GM13976 (cell line): ENCODE measurements at places on chromosomes 1 and 21.

DNA sequence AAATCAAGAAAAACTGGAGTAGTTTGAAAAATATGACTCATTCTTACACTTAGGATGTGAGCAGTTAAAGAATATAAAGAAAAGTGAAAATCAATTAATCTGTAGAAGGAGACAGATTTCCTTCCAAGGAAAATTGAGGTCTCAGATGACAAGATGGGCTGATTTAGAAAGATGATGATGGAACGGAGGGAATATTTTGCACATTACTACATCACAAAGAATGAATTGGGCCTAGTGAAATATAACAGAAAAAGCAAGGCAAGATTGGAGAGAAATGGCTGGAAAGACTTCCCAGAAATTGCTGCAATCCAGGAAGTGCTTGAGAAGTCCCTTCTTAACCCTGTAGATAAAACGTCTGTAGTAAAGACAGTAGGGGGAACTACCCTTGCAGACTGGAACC lies 169.1 kb upstream of the SYT6 start:
- DNase-seq: no peak

DNA sequence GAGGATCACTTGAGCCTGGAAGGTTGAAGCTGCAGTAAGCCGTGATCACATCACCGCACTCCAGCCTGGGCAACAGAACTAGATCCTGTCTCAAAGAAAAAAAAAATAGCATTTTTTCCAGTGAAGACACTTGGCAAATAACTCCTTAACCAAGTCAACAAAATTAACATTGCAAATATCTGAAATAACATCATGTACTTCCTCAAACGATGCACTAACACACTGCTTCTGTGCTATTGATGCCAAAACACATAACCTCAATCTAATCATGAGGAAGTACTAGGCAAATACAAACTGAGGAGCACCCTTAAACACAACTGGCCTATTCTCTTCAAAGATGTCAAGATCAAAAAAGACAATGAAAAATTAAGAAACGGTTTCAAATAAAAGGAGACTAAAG lies 32.3 kb downstream of the PABPC4 start:
- DNase-seq: no peak

DNA sequence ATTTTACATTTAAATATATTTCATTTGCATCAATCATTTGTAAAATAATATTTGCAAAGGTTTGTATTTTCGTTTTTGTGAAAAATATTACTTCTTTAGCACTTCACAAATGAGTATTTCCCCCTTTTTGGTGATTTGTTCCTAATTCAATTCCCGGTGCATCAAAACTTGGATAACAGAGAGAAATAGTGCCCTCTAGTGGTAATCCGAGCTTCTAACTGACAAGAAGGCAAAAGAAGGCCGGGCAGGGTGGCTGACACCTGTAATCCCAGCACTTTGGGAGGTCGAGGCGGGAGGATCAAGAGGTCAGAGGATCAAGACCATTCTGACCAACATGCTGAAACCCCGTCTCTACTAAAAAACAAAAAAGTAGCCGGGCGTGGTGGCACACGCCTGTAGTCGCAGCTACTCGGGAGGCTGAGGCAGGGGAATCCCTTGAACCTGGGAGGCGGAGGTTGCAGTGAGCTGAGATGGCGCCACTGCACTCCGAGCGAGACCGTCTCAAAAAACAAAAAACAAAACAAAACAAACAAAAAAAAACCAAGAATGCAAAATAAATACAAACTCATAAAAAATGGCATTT lies 137.7 kb downstream of the COL11A1 start:
- peak; percentile 41 for DNase-seq

GRCh38 chr1:17673329-17674072 lies 81.6 kb upstream of the ACTL8 start:
- DNase-seq: no peak

DNA sequence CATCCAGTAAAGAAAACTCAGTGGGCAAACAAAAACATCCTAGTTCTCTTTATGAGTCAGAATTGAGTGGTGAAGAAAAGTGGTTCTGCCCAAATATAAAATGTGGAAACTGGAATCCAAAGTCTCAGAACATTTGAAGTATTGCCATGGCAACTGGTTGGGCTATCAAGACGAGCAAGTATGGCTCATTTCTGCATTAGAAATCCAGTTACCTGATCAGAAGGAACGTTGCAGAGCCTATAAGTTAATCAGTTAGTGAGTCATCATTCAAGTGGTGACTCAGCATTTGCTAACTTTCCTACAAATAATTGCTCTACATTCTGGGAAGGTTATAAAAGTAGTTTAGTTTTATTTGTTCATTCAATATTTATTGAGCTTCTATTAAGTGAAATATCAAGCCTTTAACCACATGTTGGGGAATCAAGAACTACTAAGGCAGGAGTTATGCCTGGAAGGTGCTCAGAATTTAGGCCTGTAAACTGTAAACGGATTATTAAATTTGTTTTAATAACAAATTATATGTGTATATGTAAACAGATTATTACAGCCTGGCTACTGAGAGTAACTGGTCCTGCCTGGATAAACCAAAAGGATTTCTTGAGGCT lies 104.3 kb downstream of the PAPPA2 start:
- no peak for DNase-seq

- DNase-seq: no peak
Observed at GRCh38 chr1:32954168-32954567, 10.4 kb downstream of the RNF19B start.

- no peak for DNase-seq
Observed at GRCh38 chr21:15241997-15242736, 177.4 kb upstream of the NRIP1 start.

- DNase-seq: peak; percentile 69
Observed at GRCh38 chr1:2311184-2312032, 79.9 kb downstream of the MORN1 start.

GRCh38 chr1:55337801-55338447 lies 122.8 kb upstream of the USP24 start:
- DNase-seq: peak; percentile 71

- DNase-seq: no peak
Observed at GRCh38 chr21:27759091-27759659, 792.3 kb upstream of the ADAMTS5 start.

- no peak for DNase-seq
Observed at GRCh38 chr1:70583522-70583921, 172.5 kb downstream of the CTH start.

DNA sequence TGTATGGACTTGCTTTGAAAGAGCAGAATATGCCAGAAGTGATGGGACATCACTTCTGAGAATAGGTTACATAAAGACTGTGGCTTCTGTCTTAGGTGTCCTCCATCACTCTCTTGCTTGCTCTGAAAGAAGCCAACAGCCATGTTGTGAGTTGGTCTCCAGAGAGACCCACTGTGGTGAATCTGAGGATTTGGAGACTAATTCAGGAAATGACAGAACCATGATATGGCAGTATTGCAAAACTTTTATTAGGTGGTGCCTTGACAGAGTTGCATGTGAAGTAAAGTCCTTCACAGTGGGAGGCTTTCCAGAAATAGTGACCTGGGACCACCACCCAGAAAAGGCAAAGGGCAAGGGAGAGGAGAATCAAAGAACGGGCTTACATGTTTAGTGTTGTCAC lies 628.6 kb downstream of the KCNT2 start:
- no peak for DNase-seq

DNA sequence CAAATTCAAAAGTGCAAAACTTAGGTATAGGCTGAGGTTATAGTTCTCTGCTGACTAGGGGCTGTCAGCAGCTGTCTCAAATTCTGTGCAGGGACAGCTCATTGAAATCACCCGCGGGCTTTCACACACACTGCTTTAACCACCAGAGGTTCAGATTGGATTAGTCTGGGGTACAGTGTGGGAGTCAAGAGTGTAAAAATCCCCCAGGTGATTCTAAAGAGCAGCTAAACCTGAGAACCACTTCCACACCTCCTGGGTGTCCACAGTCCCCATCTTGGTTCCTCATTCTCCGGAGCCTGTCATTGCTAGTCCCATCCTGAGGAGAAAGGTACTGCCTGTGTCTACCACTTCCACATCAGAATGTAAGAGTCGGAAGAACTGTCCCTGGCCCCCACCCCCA lies 9.9 kb upstream of the TDRD10 start:
- no peak for DNase-seq

DNA sequence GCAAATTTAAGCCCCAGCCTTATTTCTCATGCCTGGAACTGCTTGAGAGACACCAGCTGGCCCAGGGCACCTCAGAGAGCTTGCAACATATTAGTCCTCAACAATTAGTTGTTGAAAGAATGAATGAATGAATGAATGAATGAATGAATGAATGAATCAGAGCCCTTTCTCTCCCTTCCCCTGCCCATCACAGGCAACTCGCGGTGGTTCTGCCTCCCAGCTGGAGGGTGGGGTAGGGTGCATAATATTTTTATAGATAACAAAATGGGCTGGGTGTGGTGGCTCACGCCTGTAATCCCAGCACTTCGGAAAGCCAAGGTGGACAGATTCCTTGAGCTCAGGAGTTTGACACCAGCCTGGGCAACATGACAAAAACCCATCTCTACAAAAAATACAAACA lies 110.1 kb downstream of the CCDC185 start:
- DNase-seq: no peak

DNA sequence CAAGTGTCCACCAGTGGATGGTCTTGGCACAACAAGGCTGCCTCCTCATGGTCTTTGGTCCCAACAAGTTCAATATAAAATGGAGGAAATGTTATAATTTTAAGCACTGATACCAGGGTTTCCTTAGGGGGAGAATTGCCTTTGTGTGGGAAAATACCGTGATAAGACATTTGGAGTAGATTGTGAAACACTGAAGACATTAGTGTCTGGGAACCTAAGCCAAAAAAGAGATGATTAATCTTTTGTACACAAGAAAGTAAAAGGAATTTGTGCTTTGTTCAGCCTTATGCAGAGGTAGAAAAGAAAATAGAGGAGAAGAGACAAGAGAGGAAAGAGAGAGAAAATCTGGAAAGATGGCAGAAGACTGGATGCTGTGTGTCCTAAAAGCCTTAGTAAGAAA lies 36.1 kb downstream of the ST6GALNAC3 start:
- no peak for DNase-seq

DNA sequence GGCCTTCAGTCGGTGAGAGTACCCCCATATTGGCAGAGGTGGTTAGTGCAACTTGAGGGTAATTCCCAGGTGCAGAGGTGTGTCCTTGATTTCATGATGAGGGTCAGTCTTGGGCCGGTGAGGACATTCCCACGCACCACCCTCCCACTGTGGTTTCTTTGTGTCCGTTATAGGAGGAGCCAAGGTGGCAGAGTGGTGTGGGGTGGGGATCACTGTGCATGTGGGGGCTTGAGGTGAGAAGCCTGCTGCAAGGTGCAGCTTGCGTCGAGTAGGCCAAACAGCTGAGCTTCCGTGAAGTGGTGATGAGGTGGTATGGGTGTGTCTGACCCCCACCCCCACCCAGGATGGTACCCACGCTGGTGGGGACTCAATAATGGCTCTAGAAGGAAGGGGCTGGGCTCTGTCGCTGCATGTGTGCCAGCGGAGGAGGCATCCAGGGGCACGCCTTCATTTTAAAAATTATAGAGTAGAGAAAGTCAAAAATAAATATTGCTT lies 6.2 kb downstream of the PTPRF start:
- DNase-seq: no peak

DNA sequence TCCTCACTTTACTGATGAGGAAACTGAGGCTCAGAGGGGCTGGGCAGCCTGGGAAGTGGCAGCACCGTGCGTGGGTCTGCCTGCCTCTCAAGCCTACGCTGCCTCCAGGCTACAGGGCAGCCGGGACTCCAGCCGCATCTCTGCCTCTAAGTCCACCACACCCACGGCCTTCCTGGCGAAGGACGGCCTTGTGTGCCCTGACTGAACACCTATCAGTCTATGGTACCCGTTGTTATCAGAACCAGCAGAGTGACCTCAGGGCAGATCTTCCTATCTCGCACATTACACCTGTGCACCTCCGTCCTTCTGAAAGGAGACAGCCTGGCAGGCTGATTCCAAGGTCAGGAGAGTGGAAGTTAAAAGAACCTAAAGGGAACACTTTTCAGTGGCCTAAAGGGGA lies 35.7 kb upstream of the SLC30A1 start:
- no peak for DNase-seq

DNA sequence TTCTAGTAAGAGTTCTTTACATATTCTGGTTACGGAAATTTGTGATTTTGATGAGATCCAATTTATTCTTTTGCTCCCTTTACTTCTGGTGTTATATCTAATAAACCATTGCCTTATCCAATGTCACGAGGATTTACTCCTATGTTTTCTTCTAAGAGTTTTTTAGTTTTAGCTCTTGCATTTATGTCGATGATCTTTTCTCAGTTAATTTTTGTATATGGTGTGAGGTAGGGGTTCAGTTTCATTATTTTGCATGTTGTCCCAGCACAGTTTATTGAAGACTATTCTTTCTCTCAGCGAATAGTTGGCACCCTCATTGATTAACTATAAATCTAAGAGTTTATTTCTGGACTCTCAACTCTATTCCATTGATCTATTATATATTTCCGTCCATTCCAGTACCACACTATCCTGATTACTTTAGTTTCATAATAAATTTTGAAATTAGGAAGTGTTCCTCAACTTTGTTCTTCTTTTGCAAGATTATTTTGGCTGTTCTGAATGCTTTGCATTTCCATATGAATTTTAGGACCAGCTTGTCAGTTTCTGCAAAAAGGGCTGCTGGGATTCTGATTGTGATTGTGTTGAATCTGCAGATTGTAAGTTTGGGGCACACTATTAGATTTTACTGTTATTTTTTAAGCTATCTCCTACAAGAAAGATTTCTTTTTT lies 4.0 kb downstream of the KDM1A start:
- no peak for DNase-seq

DNA sequence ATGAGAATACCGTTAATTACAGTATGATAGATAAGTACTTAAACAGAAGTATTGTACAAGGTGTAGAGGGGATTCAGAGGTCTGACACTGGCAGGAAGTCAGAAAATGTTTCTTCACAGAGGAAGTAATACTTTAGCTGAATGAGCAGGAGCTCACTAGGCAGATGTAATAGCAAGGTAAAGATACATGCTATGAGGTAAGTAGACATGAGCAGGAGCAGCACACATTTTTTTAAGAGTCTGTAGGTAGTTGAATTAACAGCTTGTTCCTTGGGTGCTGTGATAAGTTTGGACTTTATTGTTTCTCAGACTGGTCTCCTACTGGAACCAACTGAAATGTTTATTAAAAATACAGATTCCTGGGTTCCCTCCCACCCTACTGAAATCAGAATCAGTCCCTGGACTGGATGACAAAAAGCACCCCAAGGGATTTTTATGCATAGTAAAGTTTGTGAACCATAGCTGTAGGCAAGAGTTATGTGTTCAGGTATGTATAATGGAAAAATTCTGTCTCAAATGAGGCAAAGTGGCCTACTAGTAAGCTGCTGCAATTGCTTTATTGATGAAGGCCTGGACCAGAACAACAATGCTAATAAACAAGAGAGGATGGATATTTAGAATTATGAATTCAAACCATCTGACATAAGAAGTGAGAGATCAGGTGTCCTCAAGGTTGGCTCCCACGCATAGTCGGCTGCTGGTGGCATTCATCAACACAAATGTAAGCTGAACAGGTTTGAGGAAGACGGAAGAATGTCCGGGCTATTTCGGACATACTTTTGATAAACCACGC lies 902 bp downstream of the AP4B1 start:
- no peak for DNase-seq
